HL-60 (cell line): ENCODE measurements at places on chromosomes 13 and 19.

DNA sequence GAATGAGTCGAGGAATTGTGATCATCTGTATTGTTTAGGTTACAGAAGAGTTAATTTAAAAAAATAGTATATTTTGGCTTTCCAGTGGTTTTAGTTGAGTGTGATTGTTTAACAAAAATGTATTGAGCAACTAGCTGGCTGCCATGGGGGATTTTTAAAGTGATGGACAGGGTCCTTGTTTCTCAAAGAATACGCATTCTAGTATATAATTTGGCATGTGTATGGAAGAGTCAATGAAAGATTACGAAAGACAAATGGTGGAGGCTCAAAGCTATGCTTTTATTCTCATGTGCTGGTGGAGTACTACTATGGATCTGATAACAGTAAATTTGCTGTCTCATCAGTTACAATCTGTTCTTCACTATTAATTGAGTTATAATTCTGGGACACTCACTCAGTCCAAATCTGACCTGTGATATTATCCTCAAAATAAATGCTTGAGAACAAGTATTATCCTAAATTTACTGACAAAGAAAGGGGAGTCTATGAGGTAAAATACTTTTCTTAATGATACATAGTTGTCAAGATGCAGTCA, 240.0 kb downstream of the GPC6 start:
- DNase-seq: no peak

DNA sequence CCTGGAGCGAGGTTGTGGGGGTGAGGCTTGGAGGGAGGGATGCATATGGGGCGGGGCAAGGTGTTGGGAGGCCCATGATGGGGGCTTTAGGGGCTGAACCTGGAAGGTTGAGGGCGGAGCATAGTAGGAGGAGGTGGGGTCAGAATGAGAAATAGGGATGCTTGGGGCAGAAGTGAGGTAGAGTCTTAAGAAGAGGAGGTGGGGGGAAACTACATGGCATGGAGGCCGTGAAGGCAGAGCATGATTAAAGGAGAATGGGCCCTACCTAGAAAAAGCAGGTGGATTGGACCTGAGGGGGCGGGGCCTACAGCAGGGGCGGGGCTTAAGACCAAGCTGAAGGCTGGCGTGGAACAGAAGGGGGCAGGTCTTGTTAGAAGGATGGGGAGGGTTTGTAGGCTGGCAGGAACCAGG, 799 bp downstream of the NR1H2 start:
- no peak for DNase-seq

DNA sequence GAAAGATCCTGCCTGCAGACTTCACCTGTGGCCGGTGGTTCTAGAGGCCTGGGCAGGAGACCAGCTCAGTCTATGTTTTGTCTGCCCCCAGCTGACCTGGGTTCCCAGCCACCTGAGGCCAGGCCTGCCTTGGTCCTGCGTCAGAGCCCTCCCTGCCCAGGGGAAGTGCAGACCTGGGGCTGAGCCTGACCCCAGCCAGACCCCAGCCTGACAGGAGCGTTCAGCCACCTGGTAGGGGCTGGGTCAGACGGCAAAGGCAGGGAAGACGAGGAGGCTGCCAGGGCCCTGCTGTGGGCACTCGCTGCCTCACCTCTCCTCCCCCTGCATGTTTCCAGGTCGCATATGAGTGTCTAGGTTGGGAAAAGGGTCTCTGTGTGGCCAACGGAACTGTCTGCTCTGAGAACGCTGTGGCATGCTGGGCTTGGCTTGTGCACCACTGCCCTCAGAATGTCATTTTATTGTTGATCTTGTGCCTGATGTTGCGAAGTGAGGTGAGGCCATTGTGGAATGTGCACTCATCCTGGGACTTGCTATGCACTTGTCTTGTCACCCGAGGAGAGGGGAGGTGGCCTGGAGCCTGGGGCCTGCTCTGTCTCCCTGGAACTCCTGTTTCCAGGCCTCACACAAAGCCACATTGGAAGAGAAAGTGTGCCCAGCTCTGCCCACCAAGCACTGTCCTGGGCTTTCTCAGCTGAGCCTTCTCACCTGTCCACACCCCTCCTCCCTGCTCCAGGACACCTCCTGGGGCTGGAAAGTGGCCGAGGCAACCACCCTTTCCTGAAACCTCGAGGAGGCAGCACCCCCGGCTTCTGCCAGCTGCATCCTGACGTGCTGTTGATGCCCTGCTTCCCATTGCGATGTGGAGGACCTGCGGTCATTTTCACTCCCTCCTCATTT, 15.2 kb upstream of the MCF2L start:
- DNase-seq: no peak

DNA sequence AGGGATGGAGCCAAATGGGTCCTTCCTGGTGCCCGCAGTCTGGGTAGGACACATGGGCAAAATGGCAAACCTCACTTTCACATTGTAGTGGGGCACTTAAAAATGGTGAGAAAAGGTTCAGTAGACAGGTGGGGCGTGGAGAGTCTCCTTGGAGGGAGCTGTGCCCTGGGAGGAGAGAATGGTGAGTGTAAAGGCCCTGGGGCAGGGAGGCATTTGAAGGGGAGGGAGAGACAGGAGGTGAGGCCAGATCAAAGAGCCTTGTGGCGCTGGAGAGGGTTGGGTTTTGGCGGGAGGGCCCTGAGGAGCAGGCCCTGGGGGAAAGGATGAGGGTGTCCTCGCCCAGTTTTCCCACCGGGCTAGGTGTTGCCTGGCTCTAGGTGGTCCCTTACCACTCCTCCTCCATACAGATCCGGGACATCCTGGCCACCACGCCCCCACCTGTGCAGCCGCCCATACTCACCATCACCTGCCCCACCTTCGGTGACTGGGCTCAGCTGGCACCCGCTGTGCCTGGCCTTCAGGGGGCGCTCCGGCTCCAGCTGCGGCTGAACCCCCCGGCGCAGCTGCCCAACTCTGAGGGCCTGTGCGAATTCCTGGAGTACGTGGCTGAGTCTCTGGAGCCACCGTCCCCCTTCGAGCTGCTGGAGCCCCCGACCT, 6.3 kb downstream of the MAP1S start:
- DNase-seq: no peak

GRCh38 chr19:903266-903797, 9.7 kb downstream of the R3HDM4 start:
- DNase-seq: no peak

DNA sequence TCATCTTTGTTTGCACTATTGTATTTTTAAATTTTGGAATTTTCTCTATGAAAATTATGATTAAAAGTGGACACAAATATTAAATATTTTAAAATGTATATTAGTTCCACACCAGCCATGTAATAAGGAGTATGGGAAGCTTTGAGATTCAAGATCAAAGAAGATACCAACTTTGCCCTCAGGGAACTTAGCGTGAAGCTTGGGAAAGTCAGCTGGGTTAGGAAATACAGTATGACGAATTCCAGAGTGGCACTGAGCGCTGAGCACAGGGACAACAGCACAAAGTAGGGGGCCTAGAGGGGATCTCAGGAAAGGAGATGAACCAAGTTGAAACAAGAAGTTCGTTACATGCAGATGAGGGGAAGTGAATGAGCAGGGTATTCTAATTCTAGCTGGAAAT, 76.9 kb upstream of the SHISA2 start:
- DNase-seq: no peak

- DNase-seq: no peak
Observed at GRCh38 chr13:52785739-52786138, 46.1 kb upstream of the CNMD start.

- no peak for DNase-seq
Observed at GRCh38 chr13:36453516-36453915, 21.2 kb downstream of the CCNA1 start.

DNA sequence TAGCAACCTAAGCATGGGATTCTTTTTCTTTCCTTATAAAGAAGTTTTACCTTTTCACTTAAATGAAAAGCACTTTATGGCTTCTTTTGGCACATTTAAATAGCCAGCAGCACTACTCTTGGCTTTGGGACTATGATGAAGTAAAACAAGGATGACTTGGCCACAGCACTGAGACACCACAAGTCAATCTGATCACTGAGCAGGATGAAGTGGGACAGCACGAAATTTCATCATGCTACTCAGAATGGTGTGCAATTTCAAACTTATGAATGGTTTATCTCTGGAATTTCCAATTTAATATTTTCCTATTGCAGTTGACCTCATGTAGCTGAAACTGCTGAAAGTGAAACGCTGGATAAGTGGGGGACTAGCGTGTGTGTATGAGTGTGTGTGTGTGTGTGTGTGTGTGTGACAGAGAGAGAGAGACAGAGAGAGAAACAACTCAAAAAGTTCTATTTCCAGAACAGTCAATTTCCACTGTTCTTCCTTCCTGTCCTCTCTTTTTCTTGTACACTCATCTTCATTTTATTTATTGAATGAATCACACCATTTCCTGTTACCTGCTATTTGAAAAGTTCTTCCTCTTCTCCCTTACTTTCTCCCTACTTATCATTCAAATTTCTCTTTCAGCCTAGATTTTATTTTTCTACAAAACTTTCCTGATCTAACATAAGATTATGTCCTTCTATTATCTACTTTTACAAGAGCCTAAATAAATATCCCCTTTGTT, 414.2 kb upstream of the MIR17HG start:
- no peak for DNase-seq

DNA sequence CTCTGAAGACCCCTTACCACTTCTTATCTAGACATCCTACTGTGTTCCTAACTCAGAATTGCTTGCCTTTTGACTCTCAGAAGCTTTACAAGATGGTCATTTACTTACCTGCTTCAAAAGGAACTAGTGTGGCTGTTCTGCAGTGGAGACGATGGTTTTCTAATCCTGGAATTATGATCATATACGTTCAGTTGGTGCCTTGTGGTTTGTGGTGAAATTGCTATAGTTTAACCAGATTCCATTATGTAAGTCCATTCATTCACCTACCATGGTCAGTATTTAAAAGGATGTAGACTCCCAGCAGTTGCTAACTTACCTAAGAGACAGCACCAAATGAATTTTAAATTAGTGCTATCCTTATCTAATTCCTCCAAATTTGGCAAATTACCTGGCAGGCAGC, 210.9 kb downstream of the SHISA2 start:
- DNase-seq: no peak

DNA sequence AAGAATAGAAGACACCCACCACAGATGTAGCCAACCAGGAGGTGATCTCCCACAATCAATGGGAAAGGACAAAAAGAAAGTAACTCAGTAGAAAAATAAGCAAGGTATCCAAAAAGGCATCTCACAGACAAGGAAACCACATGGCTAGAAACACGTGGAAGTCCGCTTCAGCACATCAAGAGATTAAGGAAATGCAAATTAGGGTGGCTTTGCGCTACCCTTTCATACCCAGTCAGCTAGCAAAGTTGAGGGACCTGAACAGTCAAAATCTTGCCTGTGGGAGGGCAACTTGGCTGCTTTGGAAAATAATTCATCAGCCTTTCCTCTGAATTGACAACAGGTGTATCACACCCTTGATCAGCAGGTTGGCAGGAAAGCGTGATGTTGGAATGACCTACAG, 11.6 kb upstream of the UQCR11 start:
- no peak for DNase-seq

- DNase-seq: peak; percentile 88
Observed at GRCh38 chr19:35742121-35742724, at the start of gene IGFLR1. Gene IGFLR1, minus strand, starts transcription at chr19:35742452. Its CDS starts 1,272 bp downstream, at chr19:35741180.
